ENCODE measurements at places on chromosomes 11 and 22.

- no peak for DNase-seq
Observed at GRCh38 chr11:30143098-30143705, 87.6 kb upstream of the FSHB start.

- no peak for DNase-seq
Observed at GRCh38 chr22:46088541-46089311, 61.6 kb upstream of the PPARA start.

DNA sequence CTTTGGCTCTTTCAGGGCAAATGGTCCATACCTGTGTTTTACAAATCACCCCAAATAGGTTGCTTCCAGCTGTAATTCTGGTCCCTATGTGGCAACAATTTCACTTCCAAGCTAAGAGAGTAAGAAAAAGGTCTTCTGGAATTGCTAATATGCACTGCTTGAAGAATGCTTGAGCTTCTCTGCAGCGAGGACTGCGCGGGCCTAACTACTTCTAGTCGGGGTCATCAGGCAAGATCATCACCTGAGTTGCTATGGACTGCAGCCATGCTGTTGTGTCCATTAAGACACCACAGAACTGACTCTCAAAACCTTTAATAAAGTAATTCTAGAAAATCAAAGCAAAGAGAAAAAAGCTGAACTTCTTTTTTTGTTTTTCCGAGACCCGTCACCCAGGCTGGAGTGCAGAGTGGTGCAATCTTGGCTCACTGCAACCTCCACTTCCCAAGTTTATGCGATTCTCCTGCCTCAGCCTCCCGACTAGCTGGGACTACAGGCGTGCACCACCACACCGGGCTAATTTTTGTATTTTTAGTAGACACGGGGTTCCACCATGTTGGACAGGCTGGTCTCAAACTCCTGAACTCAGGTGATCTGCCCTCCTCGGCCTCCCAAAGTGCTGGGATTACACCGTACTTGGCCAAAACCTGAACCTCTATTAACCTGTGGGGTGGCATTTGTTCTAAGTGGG, 2.2 kb downstream of the JOSD1 start:
- no peak for DNase-seq

DNA sequence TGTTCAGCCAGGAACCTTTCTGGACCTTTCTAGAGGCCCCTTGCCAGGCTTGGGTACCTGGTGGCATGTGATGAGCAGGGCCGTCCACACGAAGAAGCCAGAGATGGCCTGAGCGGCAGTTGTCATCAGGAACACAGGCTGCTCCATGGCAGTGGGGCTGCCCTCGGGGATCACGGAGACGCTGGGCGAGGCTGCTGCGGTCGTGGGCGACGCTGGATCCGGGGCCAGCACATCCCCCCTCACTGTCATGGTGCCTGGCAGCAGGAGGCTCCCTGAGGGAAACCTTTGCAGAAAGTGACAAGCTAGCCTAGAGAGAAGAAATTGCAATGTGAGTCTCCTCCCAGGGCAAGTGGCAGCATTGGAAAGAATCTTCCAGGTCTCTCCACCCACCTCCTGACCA, 25.1 kb downstream of the TMEM184B start:
- DNase-seq, result no peak

- no peak for DNase-seq
Observed at GRCh38 chr22:29480512-29481264, 670 bp downstream of the NEFH start.

GRCh38 chr11:68163691-68164090, 42.5 kb upstream of the CHKA start:
- DNase-seq, result no peak
